GM23338 (cell line): ENCODE measurements at places on chromosomes 4 and X. TPM values are rescaled to one million over a fixed set of nuclear protein-coding genes. Genes with fewer than 3 reads are reported as not detected.

Gene ADH1A
- total RNA-seq = not detected in 2 replicates

DNA sequence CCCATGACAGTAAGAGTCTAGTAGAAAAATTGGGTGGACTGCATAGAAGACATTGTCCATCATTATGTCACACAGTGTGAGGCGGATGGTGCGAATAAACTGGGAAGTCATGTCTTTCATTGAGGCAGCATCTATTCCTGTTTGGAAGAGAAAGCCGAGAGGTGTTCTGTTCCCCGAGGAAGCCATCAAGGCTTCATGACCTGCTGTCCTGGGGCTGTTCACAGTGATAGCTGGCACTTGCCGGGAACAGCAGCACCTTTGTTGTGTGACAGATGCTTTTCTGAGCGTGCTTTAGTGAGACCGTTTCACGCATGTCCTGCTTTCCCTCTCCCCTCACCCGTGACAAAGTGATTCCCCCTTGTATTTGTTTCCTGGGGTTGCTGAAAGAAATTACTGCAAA, 20.3 kb downstream of the RGS12 start:
- no peaks in the 10 kb centered on the region for H3K36me3 ChIP-seq
- no peak for DNase-seq
- H3K4me1 ChIP-seq = no peaks in the 10 kb centered on the region
- no peak overlapping the region for H3K27ac ChIP-seq
- no peaks in the 10 kb centered on the region for H3K27me3 ChIP-seq

- H3K4me3 ChIP-seq = peak overlapping the region; percentile 88
- peaks cover 40% of the 10 kb centered on the region; the same call in 1 of the 2 replicates for H3K4me1 ChIP-seq
- peak overlapping the region; percentile 91 for H3K27ac ChIP-seq
- H3K27me3 ChIP-seq = peaks cover 15% of the 10 kb centered on the region
- no peaks in the 10 kb centered on the region for H3K36me3 ChIP-seq
Measured at GRCh38 chr4:52658641-52659000, 480 bp downstream of the USP46 start.

- no peaks in the 10 kb centered on the region for H3K36me3 ChIP-seq
- no peaks in the 10 kb centered on the region for H3K27me3 ChIP-seq
- H3K4me3 ChIP-seq = no peak overlapping the region
- no peaks in the 10 kb centered on the region for H3K4me1 ChIP-seq
Measured at GRCh38 chrX:125293850-125294780, 25.6 kb upstream of the TEX13C start.

DNA sequence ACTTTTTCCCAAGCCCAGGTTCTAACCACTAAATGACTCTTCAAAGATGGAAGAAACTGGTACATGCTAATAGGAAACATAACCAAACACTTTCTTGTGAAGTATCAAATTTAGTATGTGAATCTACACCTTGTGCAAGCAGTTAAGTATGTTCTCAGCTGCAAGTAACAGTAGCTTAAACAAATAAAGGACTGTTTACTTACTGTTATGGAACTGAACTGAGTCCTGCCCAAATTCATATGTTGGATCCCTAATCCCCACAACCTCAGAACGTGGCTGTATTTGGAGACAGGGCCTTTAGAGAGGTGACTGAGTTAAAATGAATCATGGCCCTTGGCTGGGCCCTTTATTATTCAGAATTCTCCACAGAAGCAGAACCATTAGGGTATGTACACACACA, 178.7 kb downstream of the KDR start:
- DNase-seq = no peak
- no peaks in the 10 kb centered on the region for H3K27me3 ChIP-seq
- no peak overlapping the region for H3K4me3 ChIP-seq
- H3K27ac ChIP-seq = no peak overlapping the region

GRCh38 chr4:11635342-11635741, 206.6 kb upstream of the HS3ST1 start:
- 0 out of 2 replicates have a peak, but pooled peaks cover 5% of the 10 kb centered on the region for H3K36me3 ChIP-seq
- no peak overlapping the region for H3K27ac ChIP-seq
- no peak overlapping the region for H3K4me3 ChIP-seq
- H3K27me3 ChIP-seq = no peaks in the 10 kb centered on the region

- no peaks in the 10 kb centered on the region for H3K27me3 ChIP-seq
- no peak overlapping the region for H3K4me3 ChIP-seq
- no peaks in the 10 kb centered on the region for H3K4me1 ChIP-seq
- no peak overlapping the region for H3K27ac ChIP-seq
Measured at GRCh38 chrX:72634331-72634730, 61.7 kb upstream of the HDAC8 start.

GRCh38 chr4:81650606-81651242, 179.0 kb upstream of the RASGEF1B start:
- no peaks in the 10 kb centered on the region for H3K36me3 ChIP-seq
- no peak overlapping the region for H3K4me3 ChIP-seq
- peak; percentile 36 for DNase-seq
- H3K27ac ChIP-seq = no peak overlapping the region
- peaks cover 18% of the 10 kb centered on the region for H3K4me1 ChIP-seq

DNA sequence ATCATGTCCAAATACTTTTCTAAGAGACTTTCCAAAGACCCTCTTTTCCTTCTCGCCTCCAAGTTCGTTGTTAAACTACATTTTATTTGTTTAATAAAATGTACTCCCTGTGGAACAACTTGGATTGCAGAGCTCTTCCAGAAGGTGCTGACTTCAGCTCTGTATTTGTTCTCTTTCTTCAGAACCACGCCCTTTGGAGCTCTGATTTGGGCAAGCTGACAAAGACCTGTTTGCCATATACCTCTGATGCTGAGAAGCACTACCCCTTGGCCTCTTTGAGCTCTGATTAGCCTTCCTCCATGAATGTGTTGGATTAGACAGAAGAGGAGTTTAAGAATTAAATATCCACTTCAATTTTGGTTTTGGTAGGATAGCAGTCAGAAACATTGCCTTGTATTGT, 815.1 kb upstream of the POU3F4 start:
- no peaks in the 10 kb centered on the region for H3K36me3 ChIP-seq
- H3K4me3 ChIP-seq = no peak overlapping the region
- H3K27ac ChIP-seq = no peak overlapping the region
- H3K4me1 ChIP-seq = no peaks in the 10 kb centered on the region

DNA sequence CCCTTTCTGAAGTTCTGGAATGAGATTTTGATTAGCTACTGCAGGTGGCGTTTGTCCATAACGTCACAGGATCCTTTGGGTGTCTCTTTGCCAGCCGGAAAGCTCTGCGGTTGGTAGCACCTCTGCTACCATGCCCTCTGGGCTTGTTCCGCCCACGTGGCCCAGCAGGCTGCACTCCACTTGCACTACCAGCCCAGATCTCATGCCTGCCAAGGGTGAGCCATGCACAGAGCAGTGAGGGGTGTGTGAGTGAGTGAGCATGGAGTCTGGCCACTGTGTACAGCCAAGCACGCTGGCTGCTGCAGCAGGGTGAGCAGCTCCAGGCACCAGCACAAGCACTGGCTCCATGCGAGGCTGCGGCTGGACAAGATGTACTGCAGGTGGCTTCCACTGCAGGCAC, 6.6 kb upstream of the HNRNPD start:
- H3K27me3 ChIP-seq = no peaks in the 10 kb centered on the region
- DNase-seq = no peak
- H3K4me1 ChIP-seq = peaks cover 7% of the 10 kb centered on the region; the same call in 1 of the 2 replicates
- no peaks in the 10 kb centered on the region; the same call in 1 of the 2 replicates for H3K36me3 ChIP-seq

DNA sequence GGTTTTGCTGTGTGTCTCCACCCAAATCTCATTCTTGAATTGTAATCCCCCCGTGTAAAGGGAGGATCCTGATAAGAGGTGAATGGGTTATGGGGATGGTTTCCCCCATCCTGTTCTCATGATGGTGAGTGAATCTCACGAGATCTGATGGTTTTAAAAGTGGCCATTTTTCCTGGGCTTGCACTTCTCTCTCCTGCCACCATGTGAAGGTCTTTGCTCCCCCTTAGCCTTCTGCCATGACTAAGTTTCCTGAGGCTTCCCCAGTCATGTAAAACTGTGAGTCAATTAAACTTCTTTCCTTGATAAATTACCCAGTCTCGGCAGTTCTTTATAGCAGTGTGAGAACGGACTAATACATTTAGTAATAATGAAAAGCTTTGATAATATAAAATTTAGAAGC, 46.9 kb downstream of the ANTXR2 start:
- H3K4me1 ChIP-seq = no peaks in the 10 kb centered on the region
- no peaks in the 10 kb centered on the region for H3K27me3 ChIP-seq
- H3K36me3 ChIP-seq = no peaks in the 10 kb centered on the region

DNA sequence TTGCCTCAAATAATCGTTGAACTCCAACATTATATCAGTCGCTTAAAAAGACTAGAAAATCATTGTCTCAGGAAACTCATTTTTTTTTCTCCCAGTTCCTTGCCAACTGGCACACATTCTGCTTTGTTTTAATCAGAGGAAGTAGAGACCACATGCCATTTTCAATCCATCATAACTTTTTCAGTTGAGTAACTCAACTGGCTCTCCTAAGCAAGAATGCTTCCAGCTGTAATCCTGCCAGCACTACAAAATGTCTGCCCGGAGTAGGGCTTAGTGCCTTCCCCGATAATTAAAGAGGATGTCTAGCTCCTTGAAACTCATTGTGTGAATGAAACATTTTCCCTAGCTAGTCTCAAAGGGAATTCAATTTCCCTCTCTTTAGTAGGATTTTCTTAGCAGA, 33.0 kb downstream of the FREM3 start:
- H3K27ac ChIP-seq = no peak overlapping the region
- no peak for DNase-seq
- 0 out of 2 replicates have a peak, but pooled peaks cover 7% of the 10 kb centered on the region for H3K4me1 ChIP-seq

DNA sequence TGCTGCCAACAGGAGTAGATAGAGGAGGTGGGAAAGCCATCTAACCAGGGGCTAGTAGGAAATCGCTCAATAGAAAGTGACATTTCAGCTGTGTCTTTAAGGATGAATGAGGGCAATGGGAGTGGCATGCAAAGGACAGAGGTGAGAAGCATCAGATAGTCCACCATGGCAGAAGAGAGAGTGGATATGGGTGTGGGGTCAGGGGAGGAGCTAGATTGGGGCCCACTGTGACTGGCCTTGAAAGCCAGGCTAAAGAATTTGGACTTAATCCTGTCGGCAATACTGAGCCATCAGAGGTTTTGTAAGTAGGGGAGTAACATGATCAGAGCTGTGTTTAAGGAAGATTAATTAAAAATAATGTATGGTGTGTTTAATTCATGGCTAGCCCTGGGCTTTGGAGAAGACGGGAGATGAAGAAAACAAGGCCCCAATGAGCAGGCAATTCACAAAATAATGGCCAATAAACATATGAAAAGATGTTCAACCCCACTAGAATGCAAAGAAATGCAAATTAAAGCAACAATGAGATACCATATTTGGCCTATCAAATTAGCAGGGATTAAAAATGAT, 98.1 kb upstream of the PJA1 start:
- H3K36me3 ChIP-seq = no peaks in the 10 kb centered on the region
- peaks cover 88% of the 10 kb centered on the region for H3K27me3 ChIP-seq
- DNase-seq = peak; percentile 1
- H3K4me1 ChIP-seq = peaks cover 29% of the 10 kb centered on the region
